ENCODE measurements at places on chromosomes 3 and 15.

GRCh38 chr3:189937302-189938127, 183.2 kb downstream of the P3H2 start:
- DNase-seq, result no peak

DNA sequence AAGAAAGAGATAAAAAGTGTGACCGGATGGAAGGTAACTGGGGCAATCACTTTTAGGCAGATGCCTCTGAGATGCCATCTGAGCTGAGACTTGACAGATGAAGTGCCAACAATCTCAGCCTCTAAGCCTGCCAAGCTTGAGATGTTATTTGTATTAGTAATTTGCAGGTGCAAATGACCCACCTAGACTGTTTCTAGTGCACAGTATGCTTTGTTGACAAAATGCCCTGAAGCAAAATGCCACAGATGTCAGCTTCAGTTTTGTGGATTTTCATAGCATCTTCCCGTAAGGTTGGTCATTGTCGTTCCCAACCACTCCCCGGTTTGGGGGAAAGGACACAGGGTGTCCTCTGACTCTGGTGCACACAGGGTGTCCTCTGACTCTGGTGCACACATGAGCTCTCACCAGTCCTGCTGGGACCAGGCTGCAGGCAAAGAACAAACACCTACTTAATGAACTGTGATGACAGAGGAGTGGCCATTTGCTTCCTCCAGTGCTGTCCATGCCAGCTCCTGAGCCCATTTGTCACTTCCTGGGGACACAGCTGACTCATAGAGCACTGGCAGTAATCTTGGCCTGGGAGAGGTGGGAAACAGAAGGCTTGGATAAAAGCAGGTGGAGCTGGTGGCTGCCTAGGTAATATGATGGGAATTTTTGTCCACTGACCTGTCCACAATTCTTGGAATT, 16.7 kb upstream of the PPP1R2 start:
- no peak for DNase-seq

DNA sequence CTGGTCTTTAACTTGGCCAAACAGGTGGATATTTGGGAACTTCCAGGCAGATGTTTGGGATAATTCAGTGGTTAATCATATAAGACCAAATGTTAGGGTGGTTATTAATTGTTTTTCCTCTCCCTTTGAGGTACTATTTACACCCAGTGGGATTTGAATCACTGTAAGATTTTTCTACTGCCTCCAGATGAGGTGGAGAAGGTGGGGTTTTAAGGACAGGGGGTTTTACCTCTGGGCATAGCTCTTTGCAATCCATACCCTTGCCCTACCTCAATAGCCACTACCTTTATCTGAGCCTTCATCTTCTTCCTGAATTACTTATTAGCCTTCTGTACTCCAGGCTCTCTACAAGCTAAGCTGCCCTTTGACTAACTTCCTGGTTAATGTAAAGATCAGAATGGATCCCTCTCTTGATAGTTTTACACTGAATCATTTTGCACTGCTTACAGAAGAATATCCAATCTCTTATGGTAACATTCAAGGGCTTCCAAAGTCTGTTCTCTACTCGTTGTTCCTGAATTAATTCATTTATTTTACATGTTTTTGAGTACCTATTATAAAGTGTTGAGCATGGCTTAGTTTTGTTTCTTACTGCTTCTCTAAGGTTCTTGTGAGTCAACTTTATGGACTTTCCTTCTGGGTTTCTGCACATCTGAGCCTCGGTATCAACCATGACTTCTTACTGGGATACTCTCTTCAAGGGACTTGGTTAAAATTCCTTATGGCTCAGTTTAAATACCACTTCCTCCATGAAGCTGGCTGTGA, 331.2 kb upstream of the TBL1XR1 start:
- DNase-seq, result no peak

- no peak for DNase-seq
Observed at GRCh38 chr15:57388464-57388863, 12.2 kb downstream of the CGNL1 start.

DNA sequence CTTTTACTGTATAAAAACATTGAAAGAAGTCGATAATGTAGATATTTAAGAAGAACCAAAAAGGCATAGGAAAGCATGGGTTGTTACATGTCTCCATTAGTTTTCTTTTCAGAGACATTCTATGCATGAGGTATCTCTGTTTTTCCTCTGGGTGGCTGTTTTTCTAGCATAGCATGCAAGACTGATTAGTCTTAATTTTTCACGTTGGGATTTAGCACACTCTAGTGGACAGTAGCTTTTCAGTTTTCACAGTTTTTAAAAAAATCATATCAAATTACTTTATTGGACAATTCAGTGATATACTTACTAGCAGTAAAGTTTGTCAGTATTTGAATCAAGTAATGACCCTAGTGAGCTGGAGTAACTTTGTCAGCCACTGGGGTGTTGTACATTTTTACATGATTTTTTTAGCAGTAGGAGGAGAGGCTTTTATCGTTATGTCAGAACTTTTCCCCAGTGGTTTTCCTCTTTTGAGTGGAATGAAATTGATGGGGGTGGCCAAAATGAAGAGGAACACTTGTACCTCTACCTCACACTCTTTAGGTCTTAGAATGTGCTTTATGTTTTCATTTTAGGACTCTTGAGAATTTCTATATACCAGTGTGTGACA, 57.2 kb downstream of the SEC22A start:
- no peak for DNase-seq

- DNase-seq, result no peak
Observed at GRCh38 chr3:13887495-13888300, 7.8 kb upstream of the WNT7A start.

DNA sequence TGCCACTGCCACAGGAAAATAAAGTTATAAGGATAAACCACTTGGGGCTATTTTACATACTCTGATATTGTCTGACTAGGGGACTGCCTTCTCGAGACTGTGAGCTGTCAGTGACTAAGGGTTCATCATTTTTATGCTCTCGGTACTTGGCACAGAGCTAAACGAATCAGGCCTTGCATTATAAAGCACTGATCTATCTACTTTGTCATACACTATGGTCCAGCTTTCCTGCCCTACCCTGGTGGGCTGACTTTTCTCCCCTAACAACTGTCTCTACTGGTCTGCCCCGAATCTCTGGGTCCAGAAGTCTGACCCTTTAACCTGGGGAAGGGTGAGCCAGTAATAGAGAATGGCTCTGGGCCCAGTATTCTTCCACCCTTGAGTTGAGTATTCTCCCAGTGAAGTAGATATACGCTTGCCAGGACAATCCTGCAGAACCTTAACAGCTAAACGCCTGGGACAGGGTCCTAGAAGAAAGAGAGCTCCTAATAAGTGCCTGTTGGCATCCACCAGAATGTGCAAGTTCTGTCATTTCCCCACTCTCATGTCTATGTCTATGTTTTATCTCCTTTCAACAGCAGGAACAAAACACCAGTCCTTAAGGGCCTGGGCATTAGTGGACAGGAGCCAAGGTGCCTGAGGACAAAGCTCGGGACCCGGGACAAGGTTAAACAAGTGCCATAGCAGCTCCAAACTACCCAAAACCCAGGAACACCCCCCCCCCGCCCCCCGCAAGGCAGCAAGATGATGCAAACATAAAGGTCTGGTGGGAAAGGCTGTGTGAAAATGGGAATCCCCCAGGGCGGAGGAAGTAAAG, 1.2 kb downstream of the LARP6 start:
- DNase-seq, result no peak

DNA sequence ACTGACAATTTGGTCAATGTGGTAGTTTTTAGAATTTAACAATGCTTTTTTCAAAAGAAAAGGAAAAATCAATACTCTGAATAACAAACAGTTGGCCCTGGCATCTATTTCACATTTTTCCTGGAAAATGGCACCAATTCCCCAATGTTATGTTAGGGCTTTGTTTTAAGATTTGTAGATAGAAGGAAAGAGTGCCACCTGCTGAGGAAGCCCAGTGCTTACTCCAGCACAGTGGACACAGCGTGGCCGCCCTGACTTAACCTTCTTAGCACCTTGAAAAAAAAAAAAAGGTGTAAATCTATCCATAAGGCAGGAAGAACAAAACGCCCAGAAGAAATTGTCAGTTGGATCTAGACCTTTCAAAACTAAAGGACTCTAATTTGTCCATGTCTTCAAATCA, 110.7 kb upstream of the CNTN4 start:
- DNase-seq, result no peak

GRCh38 chr15:79370716-79371115, 59.8 kb downstream of the TMED3 start:
- no peak for DNase-seq

DNA sequence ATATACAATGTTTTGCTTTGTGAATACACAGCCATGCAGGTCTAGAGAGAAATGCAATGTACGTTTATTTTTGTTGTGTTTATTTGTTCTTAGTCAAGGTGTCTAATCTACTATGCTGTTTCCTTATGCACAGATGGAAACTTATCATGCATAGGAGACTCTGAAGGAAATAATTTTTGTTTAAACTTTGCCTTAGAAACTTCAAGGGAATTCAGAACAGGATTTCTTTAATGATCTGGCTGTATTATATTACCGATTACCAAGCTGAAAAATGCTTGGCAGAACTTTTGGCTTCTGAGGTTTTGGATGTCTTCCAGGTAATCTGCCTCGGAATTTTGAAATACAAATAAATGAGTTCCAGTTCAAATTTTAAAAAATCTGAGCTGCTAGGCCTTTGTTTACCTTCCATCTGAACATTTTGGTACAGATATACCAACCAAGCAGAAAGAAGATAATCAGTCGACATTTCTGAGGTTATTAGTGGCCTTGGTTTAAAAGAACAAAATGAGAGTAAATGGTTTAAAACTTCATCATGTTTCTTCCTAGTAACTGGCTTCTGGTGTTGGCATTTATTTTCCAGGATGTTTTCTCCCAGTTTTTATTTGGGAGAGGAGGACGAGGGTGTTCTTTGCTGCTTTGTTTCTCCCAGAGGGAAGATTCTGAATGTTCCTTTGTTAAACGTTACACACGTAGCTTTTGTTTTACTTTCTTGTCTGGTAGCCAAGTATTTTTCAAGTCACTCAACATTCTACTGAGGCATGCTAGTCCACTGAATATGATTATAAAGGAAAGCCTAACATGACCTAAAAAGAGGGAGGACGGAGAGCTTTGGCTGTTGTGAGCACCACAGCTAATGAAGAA, 421.8 kb upstream of the TBL1XR1 start:
- no peak for DNase-seq

DNA sequence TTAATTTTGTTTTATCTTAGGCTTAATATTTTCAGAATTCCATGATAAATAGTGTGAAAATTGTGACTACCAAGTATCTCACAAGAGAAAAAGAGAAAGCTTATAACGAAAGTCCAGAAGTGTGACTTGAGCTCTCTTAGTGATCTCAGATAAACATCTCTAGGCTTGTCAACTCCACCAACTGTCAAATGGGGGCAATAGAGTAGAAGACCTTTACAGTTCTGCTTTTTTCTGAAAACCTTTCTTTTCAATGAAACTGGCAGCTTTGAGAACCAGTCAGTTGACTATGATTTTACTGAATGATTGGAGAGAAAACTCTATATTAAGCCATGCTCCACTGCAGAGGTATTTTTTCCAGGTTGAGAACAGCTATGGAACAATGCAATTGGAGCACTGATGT, 119.2 kb upstream of the TP63 start:
- DNase-seq, result no peak

DNA sequence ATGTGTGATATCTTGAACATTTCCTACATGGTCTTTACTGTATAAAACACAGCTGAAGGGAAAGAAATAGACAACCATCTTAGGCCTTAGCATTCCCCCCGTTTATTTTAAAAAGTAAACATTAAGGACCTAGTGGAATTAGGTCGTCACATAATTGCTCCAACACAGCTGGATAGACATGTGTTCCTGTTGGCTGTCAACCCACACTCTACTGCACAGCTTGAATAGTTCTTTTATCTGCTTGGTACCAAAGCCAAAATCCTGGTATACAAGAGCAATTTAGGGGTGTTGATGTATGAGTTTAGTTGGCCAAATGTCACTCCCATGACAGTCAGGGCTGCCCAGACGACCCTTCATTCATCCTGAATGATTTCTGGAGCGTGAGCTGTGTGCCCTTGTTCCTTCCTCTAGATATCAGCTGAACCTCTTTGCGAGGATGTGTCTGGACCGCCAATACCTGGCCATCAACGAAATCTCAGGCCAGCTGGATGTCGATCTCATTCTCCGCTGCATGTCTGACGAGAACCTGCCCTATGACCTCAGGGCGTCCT, 179.7 kb downstream of the ITPR1 start:
- no peak for DNase-seq

GRCh38 chr3:189071446-189071845, 100.3 kb upstream of the TPRG1 start:
- no peak for DNase-seq

GRCh38 chr3:133016838-133017309, 21.3 kb upstream of the TMEM108 start:
- DNase-seq, result no peak

- no peak for DNase-seq
Observed at GRCh38 chr3:24340161-24340560, 154.5 kb downstream of the THRB start.

- DNase-seq, result no peak
Observed at GRCh38 chr3:154285221-154285620, 39.1 kb downstream of the DHX36 start.

GRCh38 chr15:76866008-76866407, 39.1 kb downstream of the SCAPER start:
- no peak for DNase-seq

DNA sequence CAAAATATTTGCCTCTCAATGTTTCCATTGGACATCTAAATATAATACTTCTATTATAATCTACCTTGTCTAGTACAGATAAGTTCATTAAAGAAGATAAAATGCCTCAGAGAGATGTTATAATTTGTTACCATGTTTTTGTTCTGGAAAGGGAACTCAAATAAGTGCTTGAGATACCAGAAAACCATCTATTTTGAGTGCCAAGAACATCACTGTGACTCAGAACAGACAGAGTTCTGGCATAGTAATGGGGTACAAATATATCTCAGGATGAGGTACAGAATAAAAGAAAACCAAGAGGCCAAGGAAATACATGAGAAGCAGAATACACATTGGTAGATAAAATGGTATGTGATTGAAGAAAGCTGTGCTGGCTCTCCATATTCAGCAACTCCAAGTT, 58.9 kb downstream of the IMPG2 start:
- no peak for DNase-seq

GRCh38 chr3:13075986-13076654, 2.9 kb upstream of the IQSEC1 start:
- no peak for DNase-seq

DNA sequence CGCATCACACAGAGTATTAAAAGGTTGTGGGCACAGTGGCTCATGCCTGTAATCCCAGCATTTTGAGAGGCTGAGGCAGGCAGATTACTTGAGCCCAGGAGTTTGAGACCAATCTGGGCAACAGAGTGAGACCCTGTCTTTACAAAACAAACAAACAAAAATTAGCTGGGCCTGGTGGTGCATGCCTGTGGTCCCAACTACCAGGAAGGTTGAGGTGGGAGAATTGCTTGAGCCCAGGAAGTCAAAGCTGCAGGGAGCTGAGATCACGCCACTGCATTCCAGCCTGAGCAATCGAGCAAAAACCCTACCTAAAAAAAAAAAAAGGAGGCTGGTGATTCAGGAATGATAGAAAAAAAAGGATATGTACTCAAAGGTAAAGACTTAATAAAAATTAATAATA, 28.2 kb upstream of the ST6GAL1 start:
- DNase-seq, result no peak

Data from activated CD4-positive, alpha-beta T cell treated with anti-CD3 and anti-CD28 coated beads for 48 hours (primary cell).